ENCODE measurements at places on chromosomes 4 and X.

DNA sequence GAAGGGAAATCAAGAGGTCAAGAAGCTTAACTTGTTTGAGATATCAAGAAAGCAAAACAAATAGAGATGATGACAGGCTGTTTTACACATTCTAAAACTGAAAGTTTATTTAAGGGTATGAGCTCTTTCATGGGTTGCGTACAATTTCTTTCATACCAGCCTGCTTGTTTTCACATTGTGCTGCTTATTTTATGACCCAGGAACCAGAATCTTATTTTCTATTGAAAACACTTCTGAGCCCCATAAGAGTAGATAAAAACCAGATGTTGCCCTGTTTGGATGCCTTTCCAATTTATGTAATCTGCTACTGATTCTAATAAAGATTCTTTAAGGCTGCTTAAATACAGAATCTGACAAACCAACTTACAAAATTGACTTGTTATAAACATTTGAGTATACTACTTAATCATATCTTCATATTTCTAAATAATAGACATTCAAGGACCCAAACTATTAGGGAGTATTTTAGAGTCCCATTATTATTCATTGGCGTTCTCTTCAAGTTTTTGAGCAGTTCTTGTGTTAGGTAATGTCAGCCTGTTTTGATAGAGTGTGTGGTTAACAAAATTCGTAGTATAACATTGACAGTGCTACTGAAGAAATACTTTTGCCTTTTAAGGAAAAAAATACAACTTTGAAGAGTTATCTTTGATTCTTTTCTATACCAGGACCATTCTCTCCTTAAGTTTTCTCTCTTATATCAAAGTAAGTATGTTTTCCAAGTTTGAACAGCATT, 74.4 kb downstream of the PDLIM5 start:
- DNase-seq, result no peak

DNA sequence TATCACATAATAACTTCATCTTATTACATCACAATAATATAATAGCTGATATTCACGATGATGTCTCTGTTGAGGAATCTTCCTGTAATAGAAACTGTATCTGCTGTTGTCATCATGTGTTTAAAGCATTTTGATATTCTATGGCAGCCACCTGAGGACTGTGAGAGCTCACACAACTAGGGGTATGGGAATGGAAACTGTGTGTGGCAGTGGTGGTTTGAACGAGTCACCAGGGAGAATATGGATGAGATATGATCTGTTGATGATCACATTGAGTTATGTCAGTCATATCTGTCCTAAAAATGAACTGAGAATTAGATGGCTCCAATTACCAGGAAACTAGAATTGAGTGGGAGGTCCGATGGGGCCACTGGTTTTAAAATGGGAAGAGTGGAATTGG, 169.6 kb downstream of the MID1IP1 start:
- no peak for DNase-seq

DNA sequence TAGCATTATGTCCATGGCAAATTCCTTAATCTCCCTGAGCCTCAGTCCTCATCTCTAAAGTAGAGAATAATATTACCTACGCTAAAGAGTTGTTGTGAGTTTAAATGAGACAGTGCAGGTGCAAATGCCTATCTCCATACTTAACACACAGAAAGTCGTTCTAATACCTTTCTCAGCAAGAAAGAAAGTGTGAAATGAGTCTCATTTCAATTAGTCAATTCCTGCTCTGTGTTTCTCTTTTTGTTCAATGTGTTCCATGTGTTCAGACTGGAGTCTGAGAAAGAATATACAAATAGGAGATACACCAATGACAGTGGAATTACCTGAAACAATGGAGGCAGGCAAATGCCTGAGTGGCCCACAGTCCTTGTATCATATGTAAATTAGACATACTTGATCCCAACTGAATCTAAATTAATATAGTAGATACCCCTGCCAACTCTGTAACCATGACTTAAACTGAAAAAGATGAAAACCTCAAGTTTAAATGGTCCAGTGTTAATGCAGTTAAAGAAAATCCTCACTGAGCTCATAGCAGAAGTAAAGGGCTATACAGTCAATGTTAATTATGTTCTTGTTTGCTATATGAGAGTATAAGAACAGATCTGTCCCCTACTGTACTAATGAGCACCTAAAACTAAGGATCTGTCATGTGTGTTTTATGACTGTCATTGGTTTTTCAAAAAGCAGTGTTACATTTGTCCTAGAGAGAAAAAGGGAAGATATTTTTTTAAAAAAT, 68.2 kb downstream of the GPC3 start:
- DNase-seq, result no peak

GRCh38 chrX:39816871-39817731, 280.7 kb downstream of the BCOR start:
- DNase-seq, result no peak

- DNase-seq, result no peak
Observed at GRCh38 chr4:1045193-1045594, 33.8 kb downstream of the FGFRL1 start.

- no peak for DNase-seq
Observed at GRCh38 chr4:113294908-113295307, 245.5 kb downstream of the ANK2 start.

DNA sequence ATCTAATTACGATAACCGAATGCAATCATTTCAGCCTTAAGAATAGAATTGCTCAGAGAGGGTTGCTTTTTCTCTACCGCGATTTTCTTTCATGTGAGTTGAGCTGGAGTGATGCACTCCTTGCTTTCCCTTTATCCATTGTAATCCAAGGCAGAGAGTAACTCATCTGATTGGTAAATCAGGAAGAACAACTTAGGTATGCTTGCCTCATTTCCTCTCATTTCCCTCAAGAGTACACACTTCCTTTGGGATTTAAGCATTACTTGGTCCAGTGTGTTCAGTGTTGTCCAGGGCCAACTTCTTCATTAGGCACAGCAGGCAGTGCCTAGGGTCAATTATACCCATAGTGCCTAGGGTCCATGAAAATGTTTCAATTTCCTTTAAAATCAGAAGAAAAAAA, 15.7 kb upstream of the N4BP2 start:
- no peak for DNase-seq

- DNase-seq, result peak; percentile 26
Observed at GRCh38 chrX:110665223-110666002, 130.2 kb downstream of the CHRDL1 start.

GRCh38 chr4:181105487-181105886, 1137.7 kb upstream of the TENM3 start:
- DNase-seq, result no peak

- no peak for DNase-seq
Observed at GRCh38 chrX:112043997-112044396, 38.6 kb downstream of the TRPC5 start.

GRCh38 chrX:49767236-49767635, 61.9 kb upstream of the PAGE4 start:
- DNase-seq, result no peak

DNA sequence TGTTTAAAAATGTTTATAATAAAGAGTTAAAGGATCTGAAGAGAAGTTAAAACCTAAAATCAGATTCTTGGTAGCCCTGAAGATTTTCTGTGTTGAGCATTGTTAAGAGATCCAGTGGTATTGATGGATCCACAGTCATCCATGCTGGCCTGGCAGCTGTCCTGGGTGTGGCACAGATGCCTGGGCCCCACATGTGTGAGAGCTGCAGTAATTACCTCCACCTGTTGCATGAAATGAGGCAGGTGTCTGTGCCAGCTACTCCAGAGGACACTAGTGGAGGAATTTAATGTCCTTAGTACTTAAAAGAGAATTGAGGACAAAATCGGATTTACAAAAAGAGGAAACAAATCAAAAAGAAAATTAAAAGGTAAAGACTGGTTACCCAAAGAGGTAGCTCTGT, 44.0 kb downstream of the MGST2 start:
- DNase-seq, result no peak

DNA sequence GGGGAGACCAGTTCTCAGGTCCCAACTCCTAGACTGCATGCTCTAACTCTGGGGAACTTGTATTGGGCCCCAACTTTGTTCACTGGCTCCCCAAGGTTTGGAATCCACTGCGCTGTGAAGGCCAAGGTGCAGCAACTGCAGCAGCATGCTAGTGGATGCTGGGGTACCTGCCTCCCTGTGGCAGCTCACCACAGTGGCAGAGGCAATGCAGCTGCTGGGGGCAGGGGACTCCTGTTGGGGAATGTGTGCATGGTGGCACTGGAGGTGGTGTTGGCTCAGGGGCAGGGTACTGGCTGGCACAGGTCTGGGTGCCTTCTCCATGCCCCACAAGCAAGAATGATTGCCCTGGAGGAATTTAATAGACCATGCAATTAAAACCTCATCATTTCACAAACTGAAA, 493.4 kb upstream of the GALNT7 start:
- DNase-seq, result no peak

GRCh38 chr4:77692847-77693432, 87.3 kb downstream of the CXCL13 start:
- DNase-seq, result no peak

DNA sequence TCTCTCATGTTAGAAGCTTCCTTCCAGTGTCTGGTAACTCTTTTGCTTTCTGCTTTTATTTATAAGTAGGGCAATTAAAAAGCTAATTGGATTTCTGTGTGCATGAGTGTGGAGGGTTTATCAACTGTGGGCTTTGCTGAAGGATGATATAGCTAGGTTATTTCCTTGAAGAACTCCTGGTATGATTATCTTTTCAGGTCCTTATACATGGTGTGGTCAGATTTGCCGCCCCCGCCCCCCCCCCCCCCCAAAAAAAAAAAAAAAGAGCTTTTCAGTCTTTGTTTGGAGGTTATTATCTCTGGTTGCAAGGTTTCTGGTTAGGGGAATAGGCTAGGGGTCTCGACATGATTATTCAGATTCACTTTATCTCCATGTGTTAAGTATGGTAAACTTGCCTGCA, 35.9 kb downstream of the MOB1B start:
- no peak for DNase-seq

DNA sequence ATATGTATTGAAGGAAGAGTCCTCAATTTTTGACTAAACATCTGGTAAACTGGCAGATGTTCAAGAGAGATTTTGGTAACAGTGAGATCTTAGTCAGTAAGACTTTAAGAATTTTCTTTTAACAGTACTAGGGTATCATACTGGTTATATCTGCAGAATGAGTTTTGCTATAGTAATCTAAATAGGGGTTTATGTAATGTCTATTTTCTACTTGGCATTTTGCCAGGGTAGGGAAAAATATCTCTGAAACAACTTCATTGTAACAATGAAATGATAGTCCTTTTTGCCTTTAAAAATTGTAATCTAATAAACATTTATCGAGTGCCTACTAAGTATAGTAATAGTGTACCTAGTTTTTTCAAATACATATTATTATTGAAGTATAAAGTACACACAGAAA, 32.1 kb downstream of the XK start:
- DNase-seq, result no peak

DNA sequence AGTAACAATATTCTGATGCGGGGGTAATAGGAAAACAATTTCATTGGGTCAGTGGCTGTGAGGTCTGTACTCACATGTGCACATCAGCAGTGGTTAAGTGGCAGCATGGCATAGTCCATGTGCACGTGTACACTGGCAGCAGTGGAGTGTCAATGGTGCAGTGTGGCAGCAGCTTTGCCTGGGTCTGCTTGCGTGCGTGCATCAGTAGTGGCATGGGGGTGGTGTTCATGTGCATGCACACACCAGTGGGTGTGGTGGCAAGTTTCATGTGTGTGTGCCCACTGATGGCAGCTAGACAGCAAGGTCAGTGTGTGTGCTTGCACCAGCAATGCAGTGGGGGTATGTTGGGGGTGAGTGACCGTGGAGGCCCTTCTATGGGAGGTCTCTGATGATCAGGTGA, 581.6 kb upstream of the KLHL4 start:
- DNase-seq, result no peak
